ENCODE measurements at places on chromosomes 6 and 20. TPM values are rescaled to one million over a fixed set of nuclear protein-coding genes. Genes with fewer than 3 reads are reported as not detected.

DNA sequence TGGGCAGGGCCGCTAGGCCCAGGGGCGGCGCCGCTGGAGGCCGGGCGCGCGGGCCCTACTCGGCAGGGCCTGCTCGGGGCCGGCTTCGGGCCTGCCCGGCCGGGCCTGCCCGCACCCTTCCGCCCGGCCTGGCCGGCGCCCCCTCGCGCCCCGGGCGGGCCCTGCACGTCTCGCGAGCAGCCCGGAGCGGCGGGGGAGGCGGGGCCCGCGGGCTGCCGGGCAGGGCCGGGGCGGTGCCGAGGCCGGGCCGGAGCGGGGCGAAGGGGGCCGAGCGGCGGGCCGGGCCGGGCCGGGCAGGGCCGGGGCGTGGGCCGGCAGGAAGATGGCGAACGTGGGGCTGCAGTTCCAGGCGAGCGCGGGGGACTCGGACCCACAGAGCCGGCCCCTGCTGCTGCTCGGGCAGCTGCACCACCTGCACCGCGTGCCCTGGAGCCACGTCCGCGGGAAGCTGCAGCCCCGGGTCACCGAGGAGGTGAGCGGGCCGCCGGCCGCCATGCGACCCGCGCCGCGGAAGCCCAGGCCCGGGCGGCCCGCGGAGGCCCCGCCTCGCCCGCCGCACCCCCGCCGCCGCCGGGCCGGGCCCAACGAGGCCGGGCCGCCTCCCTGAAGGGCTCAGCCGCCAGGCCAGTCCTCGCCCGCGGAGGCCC is at the start of gene NPEPL1:
Gene NPEPL1 (plus strand): TSS at position 222 of the 647 bp plus-strand sequence. CDS start 101 bp downstream, at position 323.
- no peaks in the 10 kb centered on the region for H3K27me3 ChIP-seq
- no peak for DNase-seq
- H3K27ac ChIP-seq: no peak within 1 kb of the TSS
- H3K4me1 ChIP-seq: no peaks in the 10 kb centered on the region

DNA sequence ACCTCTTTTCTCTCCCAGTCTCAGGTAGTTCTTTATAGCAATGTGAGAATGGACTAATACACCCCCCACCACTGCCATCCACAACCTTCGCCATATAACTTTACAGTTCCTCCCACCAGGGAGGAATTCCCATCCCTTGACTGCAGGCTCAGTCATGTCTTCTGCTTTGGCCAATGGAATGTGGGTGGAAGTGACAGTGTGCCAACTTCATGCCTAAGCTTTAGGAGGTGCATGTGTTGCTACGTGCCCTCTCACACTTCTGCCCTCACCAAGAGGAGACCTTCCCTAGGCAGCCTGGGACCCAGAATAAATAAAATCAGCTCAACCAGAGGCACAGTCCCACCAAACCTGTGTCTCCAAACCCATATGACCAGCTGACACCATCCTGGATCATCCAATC is 33.0 kb upstream of the LRRN4 start:
- no peak for DNase-seq
- no peak overlapping the region for H3K4me3 ChIP-seq
- no peaks in the 10 kb centered on the region for H3K4me1 ChIP-seq
- H3K27me3 ChIP-seq: no peaks in the 10 kb centered on the region
- H3K27ac ChIP-seq: no peak overlapping the region

DNA sequence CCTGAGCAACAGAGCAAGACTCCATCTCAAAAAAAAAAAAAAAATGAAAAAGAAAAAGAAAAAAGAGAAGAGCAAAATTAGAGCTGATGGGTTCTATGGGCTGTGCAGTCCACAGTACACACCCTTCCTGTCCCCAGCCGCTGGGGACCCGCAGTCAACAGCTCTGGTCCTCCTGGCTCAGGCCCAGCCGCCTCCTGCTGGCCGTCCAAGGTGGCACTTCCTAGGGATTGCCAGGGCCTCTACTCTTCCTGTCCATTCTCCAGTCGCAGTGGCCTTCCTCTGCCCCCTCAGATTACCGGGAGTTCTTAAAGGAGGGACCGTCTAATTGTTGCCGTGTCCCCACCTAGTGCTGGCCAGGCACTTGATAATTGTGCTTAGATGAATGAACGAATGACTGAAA is 41.7 kb downstream of the TMEM242 start:
- H3K27ac ChIP-seq: no peak overlapping the region
- no peak for DNase-seq
- peaks cover 23% of the 10 kb centered on the region for H3K4me1 ChIP-seq

DNA sequence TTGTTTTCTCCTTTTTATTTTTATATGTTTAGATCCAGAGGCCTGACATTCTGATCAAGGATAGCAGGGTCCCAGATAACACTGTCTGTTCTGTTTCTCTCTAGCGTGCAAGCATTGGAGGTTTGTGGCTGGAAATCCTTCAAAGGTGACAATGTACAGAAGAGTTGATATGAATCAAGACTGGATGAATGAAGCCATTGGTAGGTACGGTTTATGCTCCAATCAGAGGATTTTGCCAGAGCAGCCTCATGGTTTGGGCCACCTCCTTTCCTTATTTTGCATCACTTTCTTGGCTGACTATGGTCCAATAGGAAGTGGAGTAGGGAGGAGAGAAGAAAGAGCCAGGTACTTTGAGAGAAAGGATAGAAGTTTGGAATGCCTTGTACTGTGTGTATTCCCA is 484.8 kb upstream of the JAG1 start:
- no peaks in the 10 kb centered on the region for H3K4me1 ChIP-seq
- no peaks in the 10 kb centered on the region for H3K27me3 ChIP-seq
- H3K27ac ChIP-seq: no peak overlapping the region
- no peak for DNase-seq

DNA sequence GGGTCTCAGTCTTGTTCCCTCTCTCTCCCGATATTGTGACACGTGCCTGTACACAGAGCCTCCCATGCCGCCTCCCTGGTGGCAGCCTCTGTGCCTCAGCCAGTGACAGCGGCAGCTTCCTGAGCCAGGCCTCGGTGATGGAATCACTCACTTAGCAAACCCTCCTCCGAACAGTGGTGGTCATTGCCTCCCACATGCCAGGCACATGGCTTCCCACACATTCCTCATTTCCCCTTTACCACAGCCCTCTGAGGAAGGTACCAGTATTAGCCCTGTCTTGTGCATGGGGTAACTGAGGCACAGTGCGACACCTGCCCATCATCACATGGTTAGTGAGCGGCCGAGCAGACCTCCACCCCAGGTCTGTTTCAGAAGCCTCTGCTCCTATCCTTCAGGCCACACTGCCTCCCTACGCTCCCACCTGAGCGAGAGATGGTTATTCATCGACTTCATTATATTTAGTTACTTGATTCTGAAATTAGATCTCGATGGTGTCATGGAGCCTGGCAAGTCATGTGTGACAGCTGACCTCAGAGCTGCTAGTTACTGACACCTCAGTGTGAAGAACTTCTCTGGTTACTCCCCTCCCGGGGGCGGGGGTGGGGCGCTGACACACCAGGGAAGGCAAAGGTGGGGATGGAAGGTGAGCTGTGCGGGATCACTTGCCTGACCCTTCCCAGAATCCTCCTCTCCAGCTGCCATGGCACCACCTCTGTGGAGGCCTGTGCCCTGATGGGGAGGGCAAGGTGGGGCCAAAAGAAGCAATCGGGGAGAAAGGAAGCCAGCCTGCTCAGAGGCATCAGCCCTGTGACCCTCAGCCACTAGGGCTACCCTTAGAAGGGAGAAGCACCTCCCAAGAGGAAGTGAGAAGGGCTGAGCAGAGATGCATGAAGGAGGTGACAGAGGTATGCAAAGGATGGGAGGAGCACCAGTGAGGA is 17.9 kb downstream of the MDGA1 start:
- H3K4me3 ChIP-seq: no peak overlapping the region
- H3K4me1 ChIP-seq: no peaks in the 10 kb centered on the region
- no peaks in the 10 kb centered on the region for H3K36me3 ChIP-seq

DNA sequence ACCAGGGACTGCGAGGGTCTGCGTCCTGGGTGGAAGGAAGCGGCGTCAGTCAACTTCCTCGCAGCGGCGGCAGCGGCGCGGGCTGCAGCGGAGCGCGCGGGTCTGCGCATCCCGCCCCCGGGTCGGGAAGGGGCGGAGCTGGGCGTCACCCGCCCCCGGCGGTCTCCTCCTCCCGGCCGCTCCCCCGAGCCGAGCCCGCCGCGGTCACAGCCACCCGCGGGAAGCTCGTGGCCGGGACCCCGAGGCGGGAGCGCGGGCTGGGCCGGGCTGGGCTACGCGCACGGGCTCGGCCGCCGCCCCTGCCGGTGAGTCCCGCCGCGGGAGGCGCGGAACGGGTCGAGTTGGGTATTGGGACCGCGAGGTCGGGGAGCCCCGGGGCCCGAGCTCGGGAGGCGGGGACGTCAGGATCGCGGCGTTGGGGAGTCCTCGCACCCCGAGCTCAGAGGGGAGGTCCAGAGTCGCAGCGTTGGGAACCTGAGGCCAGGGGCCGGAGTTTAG is at the start of gene PAQR8:
Gene PAQR8 (plus strand): TSS at position 207 of the 498 bp plus-strand sequence. CDS start 41,063 bp downstream, outside the sequence.
- no peaks in the 10 kb centered on the region for H3K36me3 ChIP-seq
- no peak for DNase-seq
- H3K27me3 ChIP-seq: no peaks in the 10 kb centered on the region

GRCh38 chr6:121435444-121436069 is at the start of gene GJA1:
Gene GJA1, plus strand, starts transcription at chr6:121435646. Its CDS starts 11,202 bp downstream, at chr6:121446848.
- peaks cover 6% of the 10 kb centered on the region for H3K4me1 ChIP-seq
- DNase-seq: no peak
- no peak within 1 kb of the TSS for H3K4me3 ChIP-seq
- no peaks in the 10 kb centered on the region for H3K27me3 ChIP-seq
- no peaks in the 10 kb centered on the region for H3K36me3 ChIP-seq

- no peaks in the 10 kb centered on the region for H3K36me3 ChIP-seq
- peaks cover 5% of the 10 kb centered on the region for H3K4me1 ChIP-seq
- H3K27ac ChIP-seq: no peak within 1 kb of the TSS
- no peaks in the 10 kb centered on the region for H3K27me3 ChIP-seq
- no peak within 1 kb of the TSS for H3K4me3 ChIP-seq
- no peak for DNase-seq
Measured at GRCh38 chr20:44582311-44583025, at the start of gene PKIG. Gene PKIG, plus strand, starts transcription at chr20:44582579. Its CDS starts 31,978 bp downstream, at chr20:44614557.

DNA sequence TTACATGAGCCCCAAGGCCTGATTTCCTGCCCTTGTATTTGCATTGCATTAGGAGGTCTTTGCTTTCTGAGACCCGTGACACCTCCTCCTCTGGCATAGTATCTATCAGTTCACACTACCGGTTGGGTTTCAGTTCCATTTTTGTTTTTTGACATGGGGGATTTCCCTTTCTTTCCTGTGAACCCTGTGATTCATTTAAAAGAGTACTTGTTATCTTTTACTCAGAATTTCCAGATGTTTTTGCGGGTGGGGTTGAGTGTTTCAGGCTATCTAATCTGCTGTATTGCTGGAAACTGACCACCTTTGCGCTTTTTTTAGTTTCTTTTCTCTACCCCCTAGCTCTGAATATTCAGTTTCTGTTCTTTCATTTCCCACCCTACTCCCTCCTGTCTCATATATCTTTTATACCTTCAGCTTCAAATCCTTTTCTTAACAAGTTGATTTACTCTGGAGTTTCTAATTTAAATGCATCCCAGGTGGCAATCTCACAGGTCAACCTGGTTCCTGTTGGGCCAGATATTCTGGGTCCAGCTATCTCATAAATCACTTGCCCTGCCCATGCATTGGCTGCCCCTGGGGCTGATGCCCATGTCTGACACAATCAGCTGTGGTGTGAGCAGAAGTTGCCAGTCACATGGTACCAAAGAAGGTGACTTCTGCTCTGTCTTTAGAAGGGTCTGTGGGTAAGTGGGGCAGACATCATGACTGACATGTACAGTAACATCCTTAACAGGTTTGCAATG is 14.3 kb upstream of the NCOA3 start:
- DNase-seq: no peak
- H3K27me3 ChIP-seq: no peaks in the 10 kb centered on the region
- H3K4me3 ChIP-seq: no peak overlapping the region
- H3K36me3 ChIP-seq: no peaks in the 10 kb centered on the region

GRCh38 chr20:24273251-24273650 is 196.2 kb upstream of the SYNDIG1 start:
- H3K27ac ChIP-seq: no peak overlapping the region
- no peaks in the 10 kb centered on the region for H3K27me3 ChIP-seq
- no peaks in the 10 kb centered on the region for H3K4me1 ChIP-seq
- no peak overlapping the region for H3K4me3 ChIP-seq

DNA sequence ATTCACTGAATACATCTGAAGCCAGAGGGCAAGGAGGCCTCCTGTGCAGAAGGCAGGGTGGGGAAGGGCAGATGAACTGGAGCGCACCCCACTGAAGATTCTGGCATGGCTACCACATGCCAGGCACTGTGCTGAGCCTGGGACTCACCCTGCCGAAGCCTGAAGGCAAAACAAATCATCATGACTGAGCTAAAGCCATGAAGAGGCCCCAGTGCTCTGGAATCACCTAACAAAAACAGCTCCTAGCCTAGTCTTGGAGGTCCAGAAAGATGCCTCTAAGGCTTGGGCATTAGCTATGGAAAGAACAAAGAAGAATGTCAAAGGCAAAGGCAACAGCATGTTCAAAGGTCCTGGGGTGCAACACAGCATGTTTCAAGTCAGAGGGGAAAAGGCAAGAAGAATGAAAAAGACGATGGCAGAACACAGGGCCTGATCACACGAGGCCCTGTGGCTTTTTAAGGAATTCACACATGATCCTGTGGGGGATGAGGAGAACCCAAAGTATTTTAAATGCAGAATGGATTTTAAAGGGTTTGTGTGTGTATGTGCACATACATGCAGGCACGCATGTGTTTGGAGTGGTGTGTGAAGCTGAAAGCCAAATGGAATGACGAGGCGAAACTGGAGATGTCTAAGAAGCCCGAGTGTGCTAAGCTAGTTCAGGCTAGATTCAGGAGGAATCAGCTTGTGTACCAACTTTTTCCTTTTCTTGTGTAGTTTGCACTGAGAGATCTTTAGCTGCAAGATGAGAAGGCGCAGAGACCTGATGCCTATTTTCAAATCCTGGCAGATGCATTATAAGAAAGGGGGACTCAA is 261.4 kb downstream of the ZNF217 start:
- H3K4me3 ChIP-seq: no peak overlapping the region
- H3K27me3 ChIP-seq: no peaks in the 10 kb centered on the region
- H3K36me3 ChIP-seq: no peaks in the 10 kb centered on the region

- H3K36me3 ChIP-seq: no peaks in the 10 kb centered on the region
- H3K27ac ChIP-seq: no peak overlapping the region
- H3K4me1 ChIP-seq: no peaks in the 10 kb centered on the region
- H3K4me3 ChIP-seq: no peak overlapping the region
- no peak for DNase-seq
Measured at GRCh38 chr6:17130786-17131185, 28.9 kb downstream of the STMND1 start.

- H3K27ac ChIP-seq: no peak overlapping the region
- 0 out of 2 replicates have a peak, but pooled peaks cover 2% of the 10 kb centered on the region for H3K36me3 ChIP-seq
Measured at GRCh38 chr20:16432466-16433292, 140.6 kb downstream of the KIF16B start.

- no peak overlapping the region for H3K27ac ChIP-seq
- DNase-seq: no peak
- H3K36me3 ChIP-seq: no peaks in the 10 kb centered on the region
- no peaks in the 10 kb centered on the region for H3K4me1 ChIP-seq
- no peaks in the 10 kb centered on the region for H3K27me3 ChIP-seq
Measured at GRCh38 chr6:144123421-144123820, 26.9 kb upstream of the STX11 start.

The COL9A1 gene
- not detected for total RNA-seq

The CRIP3 gene
- total RNA-seq: 6.3 TPM

The ASIP gene
- not detected for total RNA-seq

The OPN5 gene
- not detected for total RNA-seq

The TFAP2B gene
- not detected for total RNA-seq

Measured in HepG2 (cell line).